ENCODE measurements at places on chromosomes 2 and 18.

GRCh38 chr2:144509879-144510221 lies 10.1 kb downstream of the ZEB2 start:
- DNase-seq, result no peak

DNA sequence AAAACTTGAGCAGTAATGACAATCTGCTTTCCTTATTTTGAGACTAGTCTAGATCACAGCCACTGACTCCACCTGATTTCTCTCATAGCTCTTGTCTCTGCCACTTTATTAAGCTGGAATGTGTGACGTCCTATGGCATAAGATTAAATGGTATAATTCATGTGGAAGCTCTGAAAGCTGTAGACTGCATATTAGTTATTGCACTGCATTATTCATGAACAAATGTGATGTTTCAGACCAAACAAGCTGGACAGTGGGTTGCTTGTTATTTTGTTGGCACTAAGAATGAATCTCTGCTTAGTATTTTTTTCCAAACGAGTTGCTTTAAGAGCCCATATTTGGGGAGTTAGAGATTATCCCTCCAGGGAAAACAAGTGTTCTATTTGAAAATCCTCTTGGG lies 1218.5 kb downstream of the SUCLG1 start:
- no peak for DNase-seq

- DNase-seq, result no peak
Observed at GRCh38 chr2:240918258-240919091, 12.3 kb downstream of the CROCC2 start.

DNA sequence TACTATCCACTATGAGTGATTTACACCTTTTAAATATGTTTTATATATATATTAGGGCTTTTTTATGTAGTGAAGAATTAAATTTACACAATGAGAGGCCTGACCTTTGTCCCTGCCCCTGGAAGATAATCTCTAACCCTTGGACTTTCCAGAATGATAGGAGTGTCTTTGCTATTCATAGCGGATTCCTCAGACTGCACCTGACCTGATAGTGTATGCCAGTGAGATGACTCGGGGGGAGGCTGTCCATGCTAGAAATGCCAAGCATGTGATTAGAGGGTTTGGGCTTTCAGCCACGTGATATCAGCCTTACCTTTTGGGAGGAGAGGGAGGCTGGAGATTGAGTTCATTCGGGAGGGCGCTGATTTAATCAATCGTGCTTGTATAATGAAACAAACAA lies 44.1 kb upstream of the LHCGR start:
- DNase-seq, result no peak

GRCh38 chr18:63741769-63742168 lies 33.4 kb upstream of the SERPINB7 start:
- DNase-seq, result peak; percentile 3

DNA sequence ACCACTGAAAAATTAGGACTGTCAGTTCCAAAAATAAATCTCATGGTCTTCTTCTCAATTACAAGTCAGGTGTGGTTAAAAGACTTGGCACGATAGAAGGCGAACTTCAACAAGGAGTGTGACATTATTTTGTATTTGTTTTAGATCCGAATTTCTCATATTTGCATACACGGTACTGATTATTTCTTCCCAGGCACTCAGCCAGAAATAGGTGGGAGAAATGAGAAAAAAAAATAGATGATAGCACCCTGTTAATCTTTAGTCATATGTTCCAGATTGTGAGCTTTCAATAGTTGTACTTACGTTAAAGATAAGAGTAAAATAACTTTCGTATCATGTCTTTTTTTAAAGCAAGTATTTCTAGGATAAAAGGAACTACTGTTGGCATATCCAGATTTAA lies 106.1 kb downstream of the DTNA start:
- DNase-seq, result no peak

GRCh38 chr2:172226244-172227061 lies 123.8 kb upstream of the DLX2 start:
- no peak for DNase-seq

Data from kidney glomerular epithelial cell (primary cell).